AG10803 (cell line): ENCODE measurements at places on chromosomes 5 and 9.
A peak's percentile ranks its signal among the peaks of the same experiment; 100 is the strongest.

GRCh38 chr9:107557236-107557990, 67.8 kb upstream of the KLF4 start:
- DNase-seq, result no peak

DNA sequence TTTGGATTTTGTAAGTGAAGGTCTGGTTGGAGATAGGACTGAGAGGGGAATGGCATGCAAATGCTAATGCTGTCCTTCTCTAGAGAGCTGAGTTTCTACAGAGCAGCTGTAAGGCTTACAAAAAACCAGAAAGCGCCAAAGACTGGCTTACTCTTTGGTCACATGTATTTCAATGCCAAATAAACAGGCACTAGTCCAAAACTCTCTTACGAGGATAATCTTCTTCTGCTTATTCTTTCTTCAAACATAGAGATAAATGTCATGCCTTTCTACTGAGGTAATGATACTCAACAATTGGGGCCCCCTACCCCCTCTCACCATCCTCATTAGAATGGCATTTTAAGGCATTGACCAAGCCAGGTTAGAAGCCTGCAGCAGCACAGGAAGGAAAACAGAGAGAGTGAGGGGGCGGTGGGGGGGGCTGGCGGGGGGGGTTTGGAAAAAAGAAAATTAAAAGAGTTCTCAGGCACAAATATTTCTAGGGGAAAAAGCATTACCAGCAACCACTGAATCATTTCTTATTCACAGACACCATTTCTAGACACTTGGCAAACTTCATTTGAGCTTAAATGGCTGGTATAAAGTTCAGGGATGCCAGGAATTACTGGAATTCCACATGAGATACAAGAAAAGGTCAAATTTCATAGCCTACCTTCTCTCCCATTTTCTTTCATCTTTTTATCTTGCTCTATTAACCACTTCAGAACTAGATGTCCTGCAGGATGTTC, 34.0 kb downstream of the PUM3 start:
- DNase-seq, result peak; percentile 98

GRCh38 chr5:178324481-178325310, 92.1 kb upstream of the PHYKPL start:
- DNase-seq, result no peak

DNA sequence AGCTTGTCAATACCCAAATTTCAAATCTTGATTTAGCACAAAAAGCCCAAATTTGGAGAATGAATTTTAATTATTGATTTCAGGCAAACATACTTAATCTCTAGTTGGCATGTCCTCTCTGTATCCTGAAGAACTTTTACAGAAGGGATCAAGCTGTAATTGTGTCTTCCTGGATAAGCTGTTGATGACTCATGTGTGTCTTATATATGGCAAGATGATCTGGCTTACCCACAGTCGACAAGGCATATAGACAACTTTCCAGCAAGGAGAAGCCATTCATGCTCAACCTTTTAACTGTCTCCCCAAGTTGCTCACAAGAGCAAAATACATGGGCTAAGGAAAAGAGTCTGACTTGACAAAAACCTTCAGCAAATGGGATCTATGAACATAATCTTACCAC, 112.5 kb upstream of the SLCO6A1 start:
- no peak for DNase-seq

DNA sequence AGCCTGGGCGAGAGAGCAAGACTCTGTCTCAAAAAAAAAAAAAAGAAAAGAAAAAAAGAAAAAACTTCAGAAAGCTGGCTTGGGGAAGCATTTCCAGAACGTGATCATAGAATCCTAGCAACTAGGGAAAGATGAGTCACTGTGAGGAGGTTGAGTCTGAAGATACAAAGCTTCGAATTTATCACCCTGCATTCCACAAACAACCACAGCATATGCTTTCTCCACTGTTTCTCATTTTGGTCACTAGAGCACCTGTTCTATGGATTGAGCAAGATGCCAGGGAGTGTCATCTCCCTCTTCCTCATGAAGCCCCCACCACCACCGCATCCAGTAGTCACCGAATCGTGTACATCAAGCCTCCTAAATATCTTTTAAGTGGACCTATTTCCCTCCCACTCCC, 37.9 kb downstream of the SEMA5A start:
- peak; percentile 83 for DNase-seq

- DNase-seq, result peak; percentile 76
These were observed 98.3 kb downstream of the BASP1 start for GRCh38 chr5:17315710-17316221.

- peak; percentile 12 for DNase-seq
These were observed 8.3 kb downstream of the OTP start for GRCh38 chr5:77630114-77630680.

DNA sequence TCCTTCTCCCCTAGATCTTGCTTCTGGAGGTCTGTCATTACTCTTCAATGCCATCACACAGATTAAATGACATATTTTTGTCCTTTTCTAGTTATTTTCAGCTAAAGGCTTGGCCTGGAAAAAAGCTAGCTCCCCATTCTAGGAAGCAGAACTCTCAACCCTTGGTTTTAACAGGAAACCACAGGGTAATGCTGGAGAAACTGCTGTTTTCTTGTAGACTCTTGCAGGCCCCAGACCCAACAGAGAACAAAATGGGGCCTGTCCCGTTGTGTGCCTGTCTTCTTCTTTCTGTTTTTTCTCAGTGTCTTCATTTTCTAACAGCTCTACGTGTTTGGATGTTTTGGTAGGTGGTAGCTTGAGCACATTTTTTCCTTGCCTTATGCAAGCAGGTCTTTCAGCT, 21.5 kb downstream of the DCANP1 start:
- DNase-seq, result no peak

DNA sequence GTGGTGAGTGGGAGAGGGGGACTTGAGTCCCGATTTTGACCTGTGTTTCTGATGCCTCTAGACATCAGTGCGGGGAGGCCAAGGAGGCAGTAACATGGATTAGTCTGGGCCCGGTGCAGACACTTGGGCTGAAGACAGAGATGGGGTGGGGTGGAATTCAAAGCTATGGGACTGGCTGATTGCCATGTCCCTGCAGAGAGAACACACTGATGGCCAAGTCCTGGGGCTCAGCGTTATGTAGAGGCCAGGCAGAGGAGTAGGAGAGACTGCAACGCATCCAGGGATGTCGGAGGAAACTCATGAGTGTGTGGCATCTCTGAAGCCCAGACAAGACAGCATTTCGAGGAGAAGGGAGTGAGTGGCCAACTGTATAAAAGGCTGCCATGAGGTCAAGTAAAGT, 30.1 kb downstream of the PSD2 start:
- no peak for DNase-seq

DNA sequence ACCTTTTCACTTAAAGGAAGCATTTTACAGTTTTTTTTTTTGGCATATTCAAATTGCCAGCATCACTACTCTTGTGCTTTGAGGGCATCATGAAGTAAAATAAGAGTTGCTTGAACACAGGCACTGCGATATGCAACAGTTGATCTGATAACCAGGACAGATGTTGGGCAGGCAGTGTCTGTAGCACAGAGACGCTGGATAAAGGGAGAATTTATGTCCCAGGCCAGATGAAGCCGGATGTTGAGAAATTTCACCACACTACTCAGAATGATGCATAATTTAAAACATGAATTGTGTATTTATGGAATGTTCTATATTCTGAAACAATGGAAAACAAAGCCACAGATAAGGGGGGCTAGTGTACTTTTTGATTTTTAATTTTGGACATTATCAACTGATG, 71.4 kb downstream of the SLC12A2 start:
- DNase-seq, result peak; percentile 67

- no peak for DNase-seq
These were observed 83.3 kb downstream of the GTF3C4 start for GRCh38 chr9:132753593-132753880.

GRCh38 chr5:78698191-78698791, 49.7 kb upstream of the LHFPL2 start:
- peak; percentile 88 for DNase-seq

DNA sequence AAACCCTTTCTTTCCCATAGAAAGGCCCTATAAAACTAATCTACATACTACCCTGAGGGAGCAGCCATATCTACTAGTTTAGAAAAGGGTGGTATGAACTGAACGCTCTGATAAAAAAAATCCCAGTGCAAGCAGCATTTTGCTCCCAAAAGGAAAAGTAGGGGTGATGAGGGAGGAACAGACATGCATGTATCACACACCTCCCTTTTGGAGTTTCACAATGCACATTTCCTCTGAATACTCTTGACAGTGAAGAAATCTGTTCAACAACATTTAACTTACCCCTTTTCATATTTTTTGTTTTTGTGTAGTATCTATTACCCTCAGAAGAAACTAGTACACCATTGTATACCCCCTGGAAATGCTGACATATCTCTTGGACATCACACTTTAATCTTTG, 411.4 kb downstream of the MAT2B start:
- DNase-seq, result no peak

GRCh38 chr9:110543631-110544051, 35.9 kb downstream of the SVEP1 start:
- DNase-seq, result no peak

DNA sequence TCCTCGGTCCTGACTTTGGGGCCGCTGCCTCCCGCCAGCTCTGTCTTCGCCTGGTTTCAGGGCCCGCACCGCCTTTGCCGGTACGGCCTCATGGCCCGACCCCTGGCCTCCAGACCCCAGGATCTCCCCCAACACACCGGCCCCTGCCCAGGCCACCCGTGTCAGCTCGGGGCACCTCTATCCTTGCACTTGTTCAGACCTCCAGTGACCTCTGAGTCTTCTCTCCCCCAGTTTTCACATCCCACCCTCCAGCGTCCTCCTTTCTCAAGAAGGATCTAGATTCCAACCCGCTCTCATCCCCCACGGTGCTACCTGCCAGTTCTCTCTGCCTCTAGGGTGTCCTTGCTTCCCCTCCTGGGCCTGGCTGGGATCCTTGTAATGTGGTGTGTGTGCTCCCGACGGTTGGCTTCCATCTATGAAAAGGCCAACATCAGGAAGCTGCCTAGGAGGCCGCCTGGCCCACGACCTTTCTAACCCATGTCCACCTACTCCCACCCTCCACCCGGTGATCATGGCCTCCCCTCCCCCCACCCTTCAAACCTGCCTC, 61.1 kb downstream of the SPATA31C2 start:
- DNase-seq, result no peak
